Activated T-helper 1 cell treated with anti-CD3 and anti-CD28 coated beads, Interleukin-2, amount 50 U/mL, for 16 hours (primary cell): ENCODE measurements at places on chromosomes 16 and 17.
A peak's percentile ranks its signal among the peaks of the same experiment; 100 is the strongest.

- DNase-seq, result no peak
Observed at GRCh38 chr16:30947859-30948666, 805 bp upstream of the ORAI3 start.

DNA sequence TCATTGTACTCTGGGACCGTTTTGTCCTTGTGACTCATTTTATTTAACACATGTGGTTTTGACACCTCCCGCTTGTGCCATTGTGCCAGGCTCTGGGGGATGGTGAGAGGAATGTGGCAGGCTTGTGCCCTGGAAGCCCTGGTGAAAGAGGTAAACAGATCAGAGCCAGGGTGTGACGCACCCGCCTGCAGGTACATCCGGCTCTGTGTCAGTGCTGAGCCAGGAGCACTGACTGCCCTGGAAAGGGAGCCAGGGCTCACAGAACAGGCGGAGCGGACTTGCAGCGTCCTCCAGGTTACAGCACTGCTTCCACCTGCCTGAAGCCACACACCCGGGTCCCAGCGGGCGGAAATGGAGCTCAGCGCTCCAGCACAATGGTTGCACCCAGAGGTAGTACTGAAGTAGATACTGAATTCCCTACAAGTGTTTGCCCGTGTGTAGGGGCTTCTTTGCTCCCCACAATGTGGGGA is 30.6 kb downstream of the CDRT15 start:
- peak; percentile 52 for DNase-seq

GRCh38 chr17:44108440-44109311 is 14.8 kb downstream of the HDAC5 start:
- no peak for DNase-seq

DNA sequence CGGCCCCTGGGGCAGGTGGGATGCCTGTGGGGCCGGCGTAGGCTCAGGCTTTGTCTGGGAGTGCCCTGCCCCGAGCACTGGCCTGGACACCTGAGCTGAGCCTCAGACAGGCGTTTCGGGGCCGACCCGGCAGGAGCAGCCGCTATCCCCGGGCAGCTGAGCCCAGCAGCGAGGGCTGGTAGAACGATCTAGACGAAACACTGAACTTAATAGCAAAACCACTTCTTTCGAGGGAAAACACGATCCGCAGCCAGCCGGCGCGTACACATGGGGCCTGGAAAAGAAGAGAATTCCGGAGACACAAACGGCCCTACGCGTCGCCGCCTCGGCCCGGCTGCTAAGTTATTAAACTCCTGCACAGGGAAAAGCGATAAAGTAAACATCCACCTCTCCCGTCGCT is 22.0 kb upstream of the SSTR5 start:
- no peak for DNase-seq

GRCh38 chr17:67718325-67718941 is 697 bp downstream of the NOL11 start:
- DNase-seq, result peak; percentile 15

- no peak for DNase-seq
Observed at GRCh38 chr16:77376358-77376757, 58.5 kb downstream of the ADAMTS18 start.
